ENCODE measurements at places on chromosomes 3 and 15.

- DNase-seq: no peak
These were observed 58.6 kb downstream of the SV2B start for GRCh38 chr15:91158415-91159394.

GRCh38 chr15:50227076-50227475, 38.5 kb downstream of the HDC start:
- DNase-seq: no peak

DNA sequence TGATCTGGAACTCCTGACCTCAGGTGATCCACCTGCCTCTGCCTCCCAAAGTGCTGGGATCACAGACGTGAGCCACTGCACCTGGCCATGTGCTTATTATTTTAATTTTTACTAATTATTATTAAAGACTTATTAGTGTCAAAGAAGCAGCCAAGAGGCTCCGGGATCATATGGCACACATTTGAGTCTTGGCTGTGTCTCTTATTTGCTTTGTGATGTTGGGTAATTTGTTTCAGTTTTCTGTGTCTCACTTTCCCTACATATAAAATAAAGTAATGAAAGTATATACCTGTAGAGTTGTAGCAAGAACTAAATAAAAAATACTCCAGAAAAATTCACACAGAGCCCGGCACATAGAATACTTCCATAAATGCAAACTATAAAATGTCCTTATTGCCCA, 238.0 kb upstream of the TBL1XR1 start:
- DNase-seq: no peak

- no peak for DNase-seq
These were observed 178.4 kb downstream of the RPLP1 start for GRCh38 chr15:69631005-69631404.

- no peak for DNase-seq
These were observed 34.3 kb downstream of the ASTE1 start for GRCh38 chr3:130992344-130992743.

GRCh38 chr3:140375002-140375401, 302.9 kb upstream of the TRIM42 start:
- DNase-seq: no peak

- no peak for DNase-seq
These were observed 1.1 kb upstream of the PPARG start for GRCh38 chr3:12287727-12288181.

DNA sequence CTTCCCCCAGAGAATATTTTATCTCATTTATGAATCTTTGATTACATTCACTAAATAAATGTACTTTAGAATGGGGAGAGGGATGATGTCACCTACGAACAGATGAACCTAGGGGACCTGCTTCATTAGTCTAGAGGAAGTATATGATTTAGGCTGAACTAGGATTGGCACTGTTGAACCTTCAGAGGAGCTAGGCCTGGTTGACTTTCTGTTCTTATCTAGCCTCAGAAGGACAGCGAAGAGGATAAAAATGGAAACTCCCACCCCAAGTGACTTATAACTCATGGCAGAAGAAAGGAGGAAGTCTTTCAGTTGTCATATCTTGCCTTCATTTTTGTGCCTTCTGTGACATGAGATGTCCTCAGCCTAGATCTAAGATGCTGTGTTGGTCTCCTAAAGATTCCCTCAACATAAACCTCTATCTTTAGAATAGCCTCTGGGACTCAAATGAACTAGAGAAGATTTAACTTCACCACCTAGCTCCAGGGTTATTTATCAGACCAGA, 42.6 kb downstream of the POLG start:
- DNase-seq: no peak

GRCh38 chr3:108177536-108177935, 44.7 kb downstream of the IFT57 start:
- no peak for DNase-seq

DNA sequence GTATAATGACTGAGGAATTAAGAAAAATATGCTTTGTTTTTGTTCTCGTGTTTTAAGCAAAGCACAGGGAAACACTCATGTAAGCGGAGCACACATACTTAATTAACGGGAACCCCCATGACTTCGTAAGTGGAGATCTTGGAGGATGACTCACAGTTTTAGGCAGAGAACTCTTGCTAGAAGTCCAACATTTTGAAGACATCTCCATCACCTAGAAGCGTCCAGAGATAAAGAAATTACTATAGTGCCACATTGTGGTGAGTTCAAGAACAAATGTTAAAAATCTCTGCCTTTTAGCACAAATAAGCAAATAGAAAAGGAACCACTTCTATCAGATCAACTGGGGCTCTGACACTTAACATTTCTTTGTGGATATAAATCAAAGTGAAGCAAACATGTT, 194.1 kb upstream of the ARHGEF26 start:
- no peak for DNase-seq

DNA sequence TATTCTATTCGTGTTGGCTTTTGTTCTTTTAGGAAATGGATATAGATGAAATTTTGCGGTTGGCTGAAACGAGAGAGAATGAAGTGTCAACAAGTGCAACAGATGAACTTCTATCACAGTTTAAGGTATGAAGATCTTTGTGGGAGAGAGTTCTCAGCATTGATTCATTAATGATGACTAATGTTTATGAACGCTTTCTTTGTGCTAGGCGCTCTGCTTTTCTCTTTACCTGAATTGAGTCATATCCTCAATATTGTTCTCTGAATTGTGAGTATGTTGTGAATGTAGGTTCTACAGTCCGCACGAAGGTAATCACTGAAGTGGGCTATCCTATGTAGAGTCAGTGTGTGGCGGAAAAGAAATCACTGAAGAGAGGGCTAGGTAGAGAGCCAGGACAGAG, 81.2 kb downstream of the CHD2 start:
- no peak for DNase-seq

DNA sequence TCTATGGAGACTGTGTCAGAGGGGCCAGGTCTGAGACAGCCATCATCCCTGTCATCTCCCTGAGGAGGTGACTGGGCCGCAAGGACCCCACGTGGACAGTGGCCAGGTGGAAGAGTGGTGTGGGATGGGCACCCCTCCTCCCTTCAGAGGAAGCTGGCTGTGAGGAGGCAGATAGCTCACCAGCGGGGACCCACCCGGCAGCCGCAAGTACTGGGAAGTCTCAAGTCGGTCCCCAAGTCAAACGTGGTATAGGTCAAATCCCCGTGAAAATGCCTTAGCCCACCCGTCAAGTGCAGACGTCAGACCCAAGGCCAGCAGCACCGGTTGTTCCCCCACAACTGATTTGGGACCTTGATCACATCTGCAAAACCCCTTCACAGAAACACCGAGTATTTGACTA, 12.3 kb upstream of the KLF13 start:
- no peak for DNase-seq

DNA sequence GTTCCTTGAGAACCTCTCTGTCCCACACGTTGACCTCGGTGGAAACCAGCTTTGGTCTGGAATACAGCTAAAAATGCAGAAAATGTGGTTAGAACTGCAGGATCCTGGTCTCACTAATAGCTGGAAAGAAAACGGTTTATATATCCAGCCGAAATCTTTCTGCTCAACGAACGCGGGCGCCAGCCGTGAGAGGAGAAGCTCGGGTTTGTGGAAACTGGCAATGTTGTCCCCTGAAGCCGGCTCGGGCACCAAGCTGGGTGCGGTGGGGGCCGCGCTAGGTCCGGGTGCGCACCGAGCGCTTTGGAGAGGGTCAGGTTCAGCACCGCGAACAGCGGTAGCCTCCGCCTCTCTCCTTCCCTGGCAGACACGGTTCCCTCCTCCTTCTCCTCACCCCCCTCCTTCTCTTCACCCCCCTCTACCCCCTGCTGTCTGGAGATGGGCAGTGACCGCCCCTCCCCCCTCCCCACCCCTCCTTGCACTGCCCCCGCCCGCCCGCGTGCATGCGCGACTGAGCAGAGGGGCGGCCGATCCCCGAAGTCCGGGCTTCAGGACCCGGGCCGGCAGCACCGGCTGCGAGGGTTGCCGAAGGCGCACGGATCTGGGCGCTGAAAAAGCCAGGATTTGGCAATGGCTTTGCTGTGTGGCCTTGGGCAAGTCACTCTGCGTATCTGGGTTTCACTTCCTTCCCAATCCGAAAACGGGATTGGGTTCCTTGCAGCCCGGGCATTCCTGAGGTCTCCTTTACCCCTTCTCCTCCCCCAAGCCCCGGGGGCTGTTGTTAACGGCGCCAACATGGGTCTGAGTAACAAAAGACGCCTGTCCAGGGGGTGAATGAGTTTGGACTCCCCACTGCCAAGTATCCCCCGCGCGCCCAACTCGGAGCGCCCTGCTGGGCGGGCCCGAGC, at the start of gene SKOR1:
TSS of gene SKOR1 (plus strand) at position 534 of the 905 bp plus-strand sequence. CDS start at position 628, 94 bp downstream.
- no peak for DNase-seq

DNA sequence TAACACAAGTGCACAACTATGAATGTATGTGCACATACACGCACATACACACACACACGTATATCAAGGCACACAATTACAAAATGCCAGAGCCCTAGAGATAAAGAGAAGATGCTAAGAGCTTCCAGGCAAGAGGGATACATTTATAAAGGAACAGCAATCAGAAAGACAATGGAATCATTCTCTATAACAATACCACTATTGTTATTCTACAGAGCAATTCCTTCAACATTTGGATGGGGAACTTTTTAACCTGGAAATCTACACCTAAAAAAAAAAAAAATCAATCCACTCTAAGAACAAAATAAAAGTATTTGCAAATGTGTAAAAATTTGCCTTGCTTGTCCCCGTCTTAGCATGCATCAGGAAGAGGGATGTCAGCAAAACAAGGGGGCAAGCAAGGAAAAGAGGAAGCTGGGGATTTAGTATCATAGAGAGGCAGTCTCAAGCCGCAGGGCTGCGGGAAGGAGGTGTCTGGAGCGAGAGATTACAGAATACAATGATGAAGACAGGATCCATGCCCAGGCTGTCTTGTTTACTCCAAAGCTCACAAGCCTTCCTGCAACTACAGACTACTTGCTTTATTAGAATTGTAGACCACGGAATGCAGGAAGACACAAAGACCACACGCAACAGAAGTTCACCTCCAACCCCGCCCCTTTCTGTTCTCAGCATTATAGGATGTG, 220.2 kb downstream of the NTRK3 start:
- no peak for DNase-seq

- DNase-seq: no peak
These were observed 116.9 kb upstream of the NMNAT3 start for GRCh38 chr3:139794469-139795265.

GRCh38 chr15:101528108-101528916, 38.8 kb upstream of the PCSK6 start:
- no peak for DNase-seq

- no peak for DNase-seq
These were observed 529.0 kb upstream of the NECTIN3 start for GRCh38 chr3:110542552-110543150.

DNA sequence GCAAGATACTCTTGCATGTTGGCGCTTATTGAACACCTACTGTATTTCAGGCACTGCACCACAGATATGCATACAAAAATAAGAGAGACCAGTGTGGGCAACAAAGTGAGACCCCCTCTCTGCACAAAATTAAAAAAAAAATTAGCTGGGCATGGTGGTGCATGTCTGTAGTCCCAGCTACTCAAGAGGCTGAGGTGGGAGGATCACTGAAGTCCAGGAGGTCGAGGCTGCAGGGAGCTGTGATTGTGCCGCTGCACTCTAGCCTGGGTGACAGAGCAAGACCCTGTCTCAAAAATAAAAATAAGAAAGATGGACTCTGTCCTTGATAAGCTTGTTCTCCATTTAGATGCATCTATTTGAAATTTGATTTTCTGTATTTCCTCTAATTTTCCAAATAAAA, 20.8 kb downstream of the FEM1B start:
- no peak for DNase-seq

- no peak for DNase-seq
These were observed 3.2 kb upstream of the DCAF1 start for GRCh38 chr3:51503007-51503406.

DNA sequence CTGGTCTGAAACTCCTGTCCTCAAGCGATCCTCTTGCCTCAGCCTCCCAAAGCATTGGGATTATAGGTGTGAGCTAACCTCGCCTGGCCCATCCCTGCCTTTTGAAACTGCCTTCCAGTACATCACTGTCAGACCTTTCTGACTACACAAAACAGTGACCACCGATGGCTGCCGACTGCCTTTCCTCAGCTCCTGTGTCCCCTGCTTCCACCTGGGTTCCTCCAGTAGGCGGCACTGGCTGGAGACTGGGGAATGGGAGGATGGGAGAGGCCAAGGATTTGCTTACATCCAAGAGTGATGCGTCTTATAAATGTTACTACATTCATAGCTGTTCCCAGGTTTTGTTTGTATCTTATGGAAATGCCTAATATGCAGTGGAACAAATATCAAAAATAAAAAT, 242.8 kb downstream of the BBX start:
- no peak for DNase-seq

- DNase-seq: no peak
These were observed 57.6 kb upstream of the MEX3B start for GRCh38 chr15:82103468-82103867.

- no peak for DNase-seq
These were observed 1.7 kb upstream of the DLL4 start for GRCh38 chr15:40927495-40927872.

GRCh38 chr3:122365073-122365472, 18.0 kb downstream of the MIX23 start:
- DNase-seq: no peak

DNA sequence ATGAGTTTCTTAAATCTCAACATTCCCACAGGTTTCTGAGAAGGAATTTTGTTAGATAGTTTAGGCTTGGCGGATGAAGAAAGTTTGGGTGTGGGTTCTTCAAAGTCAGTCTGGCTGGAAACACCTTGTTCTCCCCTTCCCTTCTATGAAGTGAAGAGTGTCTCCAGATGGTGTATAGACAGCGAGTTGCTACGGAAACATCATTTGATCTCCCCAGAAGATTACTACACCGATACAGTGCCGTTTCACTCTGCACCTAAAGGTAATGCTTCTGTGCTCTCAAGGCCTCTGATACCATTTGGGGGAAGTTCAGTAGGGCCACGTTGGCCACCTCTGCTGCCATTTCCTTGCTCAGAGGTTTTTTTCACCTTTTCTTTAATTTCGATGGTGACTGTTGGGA, 20.6 kb downstream of the DLEC1 start:
- no peak for DNase-seq

DNA sequence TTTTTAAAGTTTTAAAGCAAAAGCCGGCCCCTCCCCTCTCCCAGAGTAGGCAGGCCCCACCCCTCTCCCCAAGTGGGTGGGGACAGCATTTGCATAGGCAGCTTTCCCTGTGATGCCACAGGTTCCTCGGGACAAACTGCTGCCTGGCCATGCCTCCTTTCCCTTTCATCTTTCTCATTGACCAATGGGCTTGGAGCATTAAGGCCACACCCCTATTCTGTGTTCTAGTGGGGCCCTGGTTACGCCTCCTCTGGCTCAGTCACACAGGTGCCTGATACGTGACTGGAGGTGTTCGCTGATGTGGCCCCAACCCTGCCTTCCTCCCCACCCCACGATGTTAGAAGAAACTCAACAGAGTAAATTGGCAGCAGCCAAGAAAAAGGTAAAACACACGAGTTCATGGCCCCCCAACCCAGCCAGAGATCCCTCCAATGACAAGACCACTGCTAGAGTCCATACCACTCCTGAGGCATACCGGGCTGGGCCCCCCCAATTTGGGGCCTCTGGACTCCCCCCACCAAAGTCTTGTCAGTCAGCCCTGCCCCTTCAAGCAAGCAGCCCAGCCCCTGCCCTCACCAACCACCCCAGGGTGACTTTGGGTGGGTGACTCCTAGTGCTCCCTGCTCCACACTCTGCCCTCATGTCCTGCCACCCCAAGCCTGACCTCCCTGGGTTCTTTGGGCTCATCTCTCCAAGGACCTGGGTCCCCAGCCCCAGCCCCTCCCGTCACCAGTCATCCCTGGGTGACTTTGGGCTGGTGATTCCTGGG, 62.8 kb upstream of the CSPG4 start:
- no peak for DNase-seq
